ENCODE measurements at places on chromosomes 5 and 9.

GRCh38 chr5:154394307-154394706, 51.5 kb upstream of the SAP30L start:
- H3K4me1 ChIP-seq: peaks cover 8% of the 10 kb centered on the region
- no peak overlapping the region for H3K27ac ChIP-seq
- no peaks in the 10 kb centered on the region for H3K27me3 ChIP-seq
- no peak overlapping the region for H3K4me3 ChIP-seq

- H3K36me3 ChIP-seq: no peaks in the 10 kb centered on the region
- H3K27ac ChIP-seq: no peak overlapping the region
- H3K4me1 ChIP-seq: no peaks in the 10 kb centered on the region
- H3K4me3 ChIP-seq: no peak overlapping the region
These were observed 66.2 kb upstream of the ADCY2 start for GRCh38 chr5:7329712-7330111.

- peak; percentile 51 for DNase-seq
- no peaks in the 10 kb centered on the region for H3K27me3 ChIP-seq
- H3K4me3 ChIP-seq: no peak overlapping the region
- no peaks in the 10 kb centered on the region for H3K36me3 ChIP-seq
These were observed 52.7 kb downstream of the PLK2 start for GRCh38 chr5:58407042-58407719.

- H3K4me3 ChIP-seq: no peak overlapping the region
- H3K27ac ChIP-seq: no peak overlapping the region
- peaks cover 3% of the 10 kb centered on the region for H3K4me1 ChIP-seq
- no peaks in the 10 kb centered on the region for H3K36me3 ChIP-seq
- H3K27me3 ChIP-seq: no peaks in the 10 kb centered on the region
These were observed 243.9 kb downstream of the ICE1 start for GRCh38 chr5:5666369-5666768.
